Activated naive CD4-positive, alpha-beta T cell (primary cell): ENCODE measurements at places on chromosomes 7 and 10.

DNA sequence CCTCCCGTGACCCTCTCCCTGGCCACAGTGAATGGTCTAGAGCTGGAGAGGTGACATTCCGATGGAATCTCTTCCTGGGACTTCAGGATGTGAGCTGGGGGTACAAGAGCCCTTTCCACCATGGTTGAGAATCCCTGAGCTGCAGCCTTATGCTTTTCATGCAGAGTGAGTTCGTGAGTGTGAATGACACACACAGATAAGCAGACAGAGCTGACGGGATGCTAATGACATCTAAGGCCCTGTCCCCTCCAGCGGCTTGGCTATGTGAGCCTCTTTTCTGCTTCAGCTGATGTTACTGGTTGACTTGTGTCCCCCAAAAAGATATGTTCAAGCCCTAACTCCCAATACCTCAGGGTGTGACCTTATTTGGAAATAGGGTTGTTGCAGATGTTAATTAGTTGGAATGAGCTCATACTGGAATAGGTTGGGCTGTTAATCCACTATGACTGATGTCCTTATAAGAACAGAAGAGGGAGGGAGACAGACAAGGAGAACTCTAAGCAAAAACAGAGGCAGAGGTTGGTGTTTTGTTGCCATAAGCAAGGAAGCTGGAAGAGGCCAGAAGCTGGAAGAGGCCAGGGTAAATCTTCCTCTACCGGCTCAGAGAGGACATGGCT is 111.1 kb upstream of the AFAP1L2 start:
- DNase-seq = no peak

DNA sequence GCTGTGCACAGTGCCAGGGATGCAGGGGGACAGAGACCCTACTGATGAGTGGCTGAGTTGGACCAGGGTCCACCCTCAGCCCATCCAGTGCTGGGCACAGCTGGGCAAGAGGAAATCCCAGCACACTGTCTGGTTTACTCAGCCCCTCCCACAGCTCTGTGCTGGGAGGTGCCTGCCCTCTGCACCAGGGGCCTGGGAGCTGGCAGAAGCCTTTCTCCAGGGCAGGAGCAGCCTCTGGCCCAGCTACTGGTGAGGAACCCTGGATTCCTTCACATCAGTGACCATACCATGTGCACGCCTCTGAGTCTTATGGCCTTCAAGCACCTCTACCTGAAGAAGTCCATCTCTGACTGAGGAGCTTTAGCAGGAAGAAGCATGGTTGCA is 25.9 kb upstream of the C10orf71 start:
- no peak for DNase-seq

DNA sequence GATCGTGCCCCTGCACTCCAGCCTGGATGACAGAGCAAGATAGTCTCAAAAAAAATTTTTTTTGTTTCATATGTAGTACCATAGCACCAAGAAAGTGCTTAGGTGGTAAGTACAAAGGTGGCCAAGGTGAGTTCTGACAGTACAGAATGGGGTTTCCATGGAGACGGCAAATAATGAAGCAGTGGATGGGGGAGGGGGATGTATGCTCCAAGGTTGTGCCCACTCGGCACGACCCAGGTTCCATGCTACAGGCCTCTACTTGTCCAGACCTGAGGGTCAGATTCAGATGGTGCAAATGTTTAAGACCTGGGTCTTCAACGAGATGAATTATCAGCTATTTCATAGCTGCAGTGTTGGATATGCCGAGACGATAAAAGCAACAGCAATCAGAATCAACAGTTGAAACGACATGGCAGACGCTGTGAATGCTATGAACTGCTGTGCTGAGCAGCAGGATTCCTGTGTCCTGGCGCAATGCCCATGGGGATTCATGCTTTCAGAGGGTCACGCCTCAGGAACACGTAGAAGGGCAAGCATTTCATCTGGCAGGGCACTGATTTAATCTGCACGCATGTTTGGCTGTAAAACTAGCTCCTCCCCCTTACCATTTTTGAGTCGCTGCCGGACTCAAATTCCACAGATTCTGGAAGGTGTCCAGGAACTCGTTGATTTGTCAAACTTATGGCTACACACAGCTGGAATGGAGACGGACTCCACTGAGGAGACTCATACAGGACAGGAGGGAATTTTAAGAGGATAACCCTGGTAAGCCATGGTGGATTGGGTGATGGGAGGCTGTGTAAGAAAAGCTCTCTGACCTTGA is 256.5 kb downstream of the FRMD4A start:
- no peak for DNase-seq

DNA sequence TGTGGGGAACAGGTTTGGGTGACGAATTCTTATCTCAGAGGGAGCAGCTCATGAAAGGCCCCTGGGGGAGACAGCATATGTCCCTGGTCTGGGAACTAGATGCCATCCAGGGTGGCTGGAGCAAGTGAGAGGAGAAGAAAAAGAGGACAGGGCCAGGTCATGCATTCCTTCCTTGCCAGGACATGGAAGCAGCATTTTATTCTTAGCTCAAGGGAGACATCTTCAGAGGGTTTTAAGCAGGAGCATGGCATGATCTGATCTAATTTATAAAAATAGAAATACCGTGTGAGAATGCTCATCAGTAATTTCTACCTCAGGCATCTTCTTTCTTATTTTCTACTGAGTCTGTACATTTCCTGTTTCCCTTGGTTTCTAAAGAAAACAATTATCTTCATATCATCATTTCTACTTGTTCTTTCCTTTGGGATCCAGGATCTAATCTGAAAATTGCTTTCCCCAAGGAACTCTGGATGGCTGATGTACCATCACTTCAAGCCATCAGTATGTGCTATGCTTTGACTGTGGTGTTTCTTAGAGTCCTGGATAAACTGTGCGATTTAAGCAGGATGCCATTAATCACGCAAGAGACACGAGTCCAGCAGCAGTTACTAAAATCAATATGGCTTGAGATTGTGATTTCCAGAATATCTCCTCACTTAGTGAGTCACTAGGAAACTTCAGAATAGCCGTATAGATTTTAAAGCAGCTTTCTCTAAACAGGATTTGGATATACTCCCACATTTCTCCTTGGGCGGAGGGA is 386.2 kb downstream of the GALNT17 start:
- DNase-seq = no peak

GRCh38 chr10:43039624-43040481 is 37.0 kb upstream of the RET start:
- no peak for DNase-seq

DNA sequence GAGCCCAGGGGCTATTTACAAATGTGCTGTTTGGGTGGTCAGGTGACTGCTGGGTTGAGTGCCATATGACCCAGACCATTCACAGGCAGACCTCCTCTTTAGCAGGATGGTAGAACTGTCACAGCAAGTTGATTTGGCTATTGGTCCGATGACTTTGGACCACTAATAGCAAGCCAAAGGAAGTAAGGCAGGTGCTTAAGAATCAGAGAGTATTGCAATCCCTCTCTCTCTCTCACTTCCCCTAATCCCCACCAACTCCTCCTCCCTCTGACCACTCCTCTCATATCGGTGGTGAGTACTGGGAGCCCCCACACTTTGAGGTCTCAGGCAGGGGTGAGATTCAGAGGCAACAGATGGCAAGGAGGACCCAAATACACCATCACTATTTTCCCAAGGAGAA is 165.3 kb downstream of the TRIL start:
- no peak for DNase-seq

DNA sequence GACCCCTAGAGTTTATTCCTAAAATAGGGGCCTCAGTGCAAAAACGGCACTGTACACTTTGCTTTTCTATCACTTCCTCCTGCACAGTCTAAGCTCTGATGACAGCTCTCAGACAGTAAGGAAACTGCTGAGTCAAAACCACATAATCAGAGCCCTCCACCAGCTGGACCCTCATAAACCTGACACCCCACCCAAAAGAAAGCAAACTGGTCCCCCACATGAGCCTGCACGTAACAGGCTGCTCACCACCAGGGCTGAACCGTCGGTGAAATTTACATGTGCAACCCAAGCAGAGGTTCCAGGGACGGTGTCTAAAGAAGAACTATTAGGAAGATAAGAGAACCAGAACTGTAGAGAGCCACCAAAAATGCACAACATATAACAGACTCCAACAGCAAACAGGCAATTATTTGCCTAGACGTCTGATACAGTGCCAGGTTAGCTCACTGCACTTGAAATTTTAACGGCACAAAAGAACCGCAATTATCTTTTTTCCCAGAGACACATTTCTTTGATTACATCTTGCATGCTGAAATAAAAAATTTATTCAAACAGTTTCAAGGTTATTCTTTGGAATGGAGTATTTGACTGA is 19.6 kb downstream of the SGMS1 start:
- no peak for DNase-seq

GRCh38 chr10:12445701-12446334 is 96.5 kb downstream of the CAMK1D start:
- DNase-seq = no peak

DNA sequence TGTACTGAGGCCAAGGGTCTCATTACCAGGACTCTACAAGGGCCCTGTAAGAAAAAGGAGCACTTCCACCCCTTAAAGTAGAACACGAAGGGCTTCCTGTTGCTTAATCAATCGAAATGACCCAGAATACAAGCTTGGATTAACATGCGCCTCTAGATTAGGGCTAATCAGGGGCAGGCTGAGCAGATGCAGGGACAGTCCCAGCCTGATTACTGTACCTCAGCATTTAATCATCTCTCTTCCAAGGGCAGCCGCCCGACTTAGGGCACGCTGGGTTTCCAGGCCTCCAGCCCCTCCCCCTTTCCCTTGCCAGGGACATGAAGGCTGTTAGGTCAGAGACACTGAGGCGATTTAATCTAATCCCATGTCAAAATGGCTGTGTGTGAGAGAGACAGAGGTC is 138.6 kb downstream of the NRF1 start:
- no peak for DNase-seq

GRCh38 chr7:105837765-105838626 is 38.4 kb downstream of the ATXN7L1 start:
- no peak for DNase-seq

- no peak for DNase-seq
These were observed 41.4 kb upstream of the SNX10 start for GRCh38 chr7:26250239-26250638.

DNA sequence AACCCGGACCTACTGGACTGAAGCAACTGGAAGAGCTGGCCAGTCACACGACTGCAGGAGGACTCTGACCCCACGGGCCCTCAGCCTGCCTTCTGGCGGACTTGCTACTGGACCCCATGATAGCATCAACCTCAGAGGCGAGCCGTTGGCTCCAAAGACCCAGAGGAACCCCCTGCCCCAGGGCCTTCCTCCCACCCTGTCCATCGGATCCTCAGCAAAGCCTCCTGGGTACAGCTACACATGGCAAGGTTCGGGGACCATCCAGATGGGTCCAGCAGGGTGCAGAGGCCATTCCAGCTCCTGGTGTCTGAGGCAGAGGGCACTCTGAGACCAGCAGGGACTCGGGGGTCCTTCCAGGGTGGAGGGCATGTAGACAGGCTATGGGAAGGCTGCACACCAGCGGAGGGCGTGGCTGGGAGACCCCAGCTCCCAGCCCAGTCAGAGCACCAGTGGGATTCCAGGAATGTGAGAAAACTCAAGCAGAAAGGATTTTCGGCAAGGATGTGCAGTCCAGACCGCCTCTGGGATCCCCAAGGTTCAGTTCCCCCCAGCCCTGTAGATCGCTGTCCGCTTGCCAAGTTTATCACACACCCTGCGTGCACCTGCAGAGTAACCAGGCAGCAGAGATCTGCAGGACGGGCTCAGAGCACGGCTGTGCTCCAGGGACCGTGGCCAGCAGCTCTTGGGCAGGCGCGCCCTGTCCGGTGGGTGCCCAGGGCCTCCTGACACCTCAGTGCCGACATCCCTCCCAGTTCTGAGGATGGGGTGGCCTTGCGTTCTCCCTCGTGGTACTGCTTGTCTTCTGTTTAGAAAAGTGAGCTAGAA is 89.8 kb upstream of the PPP2R2D start:
- no peak for DNase-seq

- DNase-seq = no peak
These were observed 32.5 kb upstream of the TMEM273 start for GRCh38 chr10:49220679-49221078.

- DNase-seq = no peak
These were observed 471.7 kb downstream of the GRM8 start for GRCh38 chr7:126780993-126781392.

GRCh38 chr10:77409697-77410471 is 227.7 kb downstream of the KCNMA1 start:
- DNase-seq = no peak

- no peak for DNase-seq
These were observed 130.9 kb downstream of the MAD1L1 start for GRCh38 chr7:2101630-2102374.

GRCh38 chr7:112012242-112012641 is 194.0 kb downstream of the DOCK4 start:
- no peak for DNase-seq

- no peak for DNase-seq
These were observed 12.1 kb downstream of the ENTPD1 start for GRCh38 chr10:95767884-95768556.

DNA sequence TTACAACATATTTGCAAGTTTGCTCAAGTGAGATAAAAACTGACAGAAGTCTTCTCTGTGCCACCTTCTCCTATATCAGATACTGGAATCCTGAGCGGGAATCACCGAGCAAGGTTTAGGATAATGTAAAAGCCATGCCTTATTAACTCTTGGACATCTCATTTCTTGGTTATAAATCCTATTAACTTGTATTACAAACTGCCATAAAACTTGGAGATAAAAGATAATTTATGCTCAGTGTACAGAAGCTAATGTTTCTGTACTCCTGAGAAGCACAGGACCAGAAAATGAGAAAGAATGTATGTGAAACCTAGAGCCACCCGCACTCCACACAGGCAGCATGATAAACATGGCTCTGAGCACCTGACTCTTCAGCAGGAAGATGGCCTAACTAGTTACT is 181.2 kb upstream of the NOBOX start:
- no peak for DNase-seq

- no peak for DNase-seq
These were observed 191.8 kb upstream of the CDCA7L start for GRCh38 chr7:22137466-22137865.
